ENCODE measurements at places on chromosomes 16 and 17.

DNA sequence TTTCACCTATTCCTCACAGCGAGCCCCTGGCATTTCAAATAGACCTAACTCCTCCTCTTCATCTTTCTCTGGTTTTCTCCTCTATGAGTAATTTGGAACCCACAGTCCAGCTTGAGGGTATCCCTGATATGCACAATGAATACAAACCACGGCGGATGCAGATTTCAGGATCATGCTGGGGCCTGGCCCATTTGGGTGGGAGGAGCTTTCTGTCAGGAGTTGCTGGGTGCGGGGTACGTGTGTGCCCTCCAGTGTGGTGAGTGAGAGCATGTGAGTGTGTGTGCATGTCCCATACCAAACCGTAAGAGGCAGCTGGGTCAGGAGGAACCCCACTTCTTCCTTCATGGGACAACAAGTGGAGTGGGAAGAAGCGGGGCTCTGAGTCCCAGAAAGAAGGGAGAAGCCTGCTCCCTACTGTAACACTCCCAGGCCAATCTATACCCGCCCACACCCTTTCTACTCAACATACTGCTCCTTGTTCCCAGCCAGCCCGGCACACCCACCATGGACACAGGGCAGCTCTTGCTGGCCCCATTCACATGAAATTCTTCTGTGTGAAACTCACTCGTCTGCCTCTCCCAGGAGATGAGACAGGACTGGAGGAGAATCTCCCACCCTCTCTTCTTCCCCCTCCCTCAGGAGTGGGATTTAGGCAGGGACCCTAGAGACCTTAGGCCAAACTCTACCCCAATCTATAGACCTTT, 18.4 kb downstream of the CNTNAP1 start:
- no peak for DNase-seq

DNA sequence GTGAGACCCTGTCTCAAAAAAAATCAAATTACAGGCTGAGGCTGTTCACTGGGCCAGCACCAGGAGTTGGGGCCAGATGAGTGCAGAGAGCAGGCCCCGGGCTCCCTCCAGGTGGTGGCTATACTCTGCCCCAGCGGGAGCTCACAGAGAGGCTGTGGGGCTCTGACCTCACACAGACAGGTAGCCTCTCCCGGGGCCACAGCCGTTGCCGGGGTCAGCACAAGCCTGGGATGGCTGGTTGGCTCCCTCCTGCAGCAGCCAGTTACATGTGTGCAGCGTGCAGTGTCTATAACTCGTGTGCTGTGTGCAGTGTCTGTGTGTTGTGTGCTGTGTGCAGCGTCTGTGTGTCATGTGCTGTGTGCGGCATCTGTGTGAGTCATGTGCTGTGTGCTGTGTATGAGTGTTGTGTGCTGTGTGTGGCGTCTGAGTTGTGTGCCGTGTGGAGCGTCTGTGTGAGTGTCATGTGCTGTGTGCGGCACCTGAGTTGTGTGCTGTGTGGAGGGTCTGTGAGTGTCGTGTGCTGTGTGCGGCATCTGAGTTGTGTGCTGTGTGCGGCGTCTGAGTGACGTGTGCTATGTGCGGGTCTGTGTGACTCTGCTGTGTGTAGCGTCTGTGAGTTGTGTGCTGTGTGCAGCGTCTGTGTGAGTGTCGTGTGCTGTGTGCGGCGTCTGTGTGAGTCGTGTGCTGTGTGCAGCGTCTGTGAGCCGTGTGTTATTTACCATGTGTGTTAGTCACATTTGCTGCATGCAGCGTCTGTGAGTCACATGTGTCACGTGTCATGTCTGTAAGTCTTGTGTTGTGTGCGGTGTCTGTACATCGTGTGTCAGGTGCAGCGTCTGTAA, 20.9 kb downstream of the MAPK8IP3 start:
- no peak for DNase-seq

- DNase-seq, result no peak
Measured at GRCh38 chr17:7961421-7961820, 29.4 kb downstream of the CNTROB start.

GRCh38 chr16:87201052-87201451, 116.1 kb downstream of the C16orf95 start:
- no peak for DNase-seq

DNA sequence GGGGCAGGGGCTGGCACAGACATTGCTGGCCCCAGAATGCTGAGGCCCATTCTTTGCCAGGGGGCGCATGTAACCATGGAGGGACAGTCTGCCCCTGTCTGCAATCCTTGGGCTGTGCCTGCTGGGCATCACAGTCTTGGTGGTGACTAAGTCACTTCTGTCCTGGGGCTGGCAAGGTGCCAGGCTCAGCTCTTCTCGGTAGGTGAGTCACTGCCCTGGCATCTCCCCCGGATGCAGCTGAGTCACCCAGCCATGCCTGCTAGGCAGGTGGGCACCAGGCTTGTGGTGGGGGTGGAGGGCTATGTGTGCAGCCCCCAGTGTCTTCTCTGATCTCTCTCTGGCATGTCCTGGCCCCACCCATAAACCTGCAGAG, 5.6 kb downstream of the RARA start:
- DNase-seq, result peak; percentile 81

DNA sequence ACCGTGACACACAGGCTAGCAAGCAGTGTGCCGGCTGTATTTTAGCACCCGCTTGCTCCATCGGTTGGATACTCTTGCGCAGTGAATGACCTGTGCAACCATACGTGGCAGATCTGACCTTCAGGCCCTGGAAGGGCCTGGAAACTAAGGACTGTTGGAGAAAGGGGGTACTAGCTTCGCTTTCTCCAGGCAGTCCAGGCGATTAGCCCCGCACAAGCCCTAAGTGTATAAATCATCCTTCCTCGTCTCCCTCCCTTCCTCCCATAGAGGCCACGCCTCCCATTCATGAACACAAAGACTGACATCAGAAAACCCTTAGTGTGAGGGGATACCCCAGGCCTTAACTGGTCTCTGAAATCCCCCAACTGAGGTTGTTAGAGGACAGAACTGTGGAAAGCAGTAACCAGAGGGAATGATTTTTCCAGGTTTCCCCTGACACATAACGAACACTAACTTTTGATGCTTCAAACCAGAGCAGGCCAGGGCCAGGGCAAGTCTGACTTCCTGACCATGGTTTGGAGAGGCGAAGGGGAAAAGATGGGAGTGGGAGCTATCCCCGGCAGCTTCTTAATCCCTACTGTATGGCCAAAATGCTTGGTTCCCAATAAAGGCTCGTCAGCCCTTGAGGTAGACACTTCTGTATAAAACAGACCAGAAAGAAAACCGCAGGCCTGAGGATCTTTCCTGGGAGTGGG, 1.4 kb upstream of the DYNLL2 start:
- DNase-seq, result no peak

DNA sequence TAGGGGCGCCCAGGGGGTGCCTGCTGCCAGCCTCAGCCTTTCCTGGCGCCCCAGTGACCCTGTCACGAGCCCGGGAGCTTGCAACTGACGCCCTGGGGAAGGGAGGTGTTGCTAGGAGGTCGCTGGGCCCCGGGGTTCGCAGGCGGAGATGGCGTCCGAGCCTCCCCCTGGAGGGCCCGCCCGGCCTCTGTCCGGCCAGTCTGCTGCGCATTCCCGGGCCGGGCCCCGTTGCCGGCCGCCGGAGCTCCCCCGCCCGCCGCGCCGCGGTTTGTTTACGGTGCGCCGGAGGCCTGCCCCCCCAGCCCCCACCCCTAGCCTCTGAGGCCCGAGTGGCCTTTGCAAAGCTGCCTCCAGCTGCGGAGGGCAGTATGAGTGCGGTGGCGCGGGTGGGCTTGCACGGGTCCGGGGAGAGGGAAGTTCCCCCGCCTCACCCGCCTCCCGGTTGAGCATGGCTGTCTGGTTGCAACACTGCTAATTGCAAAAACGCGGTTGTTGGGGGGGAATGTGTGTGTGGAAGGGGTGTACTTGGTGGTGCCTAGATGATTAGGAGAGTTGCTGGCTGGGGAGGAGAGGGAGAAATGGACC, 514 bp downstream of the THRA start:
- peak; percentile 32 for DNase-seq

GRCh38 chr16:57653936-57654335, 14.2 kb upstream of the ADGRG3 start:
- DNase-seq, result no peak

GRCh38 chr16:85524630-85525419, 88.3 kb upstream of the GSE1 start:
- DNase-seq, result no peak

- no peak for DNase-seq
Measured at GRCh38 chr17:7352910-7353635, 1.1 kb downstream of the KCTD11 start.

- DNase-seq, result peak; percentile 85
Measured at GRCh38 chr17:42517516-42517915, 18.5 kb upstream of the NAGLU start.

DNA sequence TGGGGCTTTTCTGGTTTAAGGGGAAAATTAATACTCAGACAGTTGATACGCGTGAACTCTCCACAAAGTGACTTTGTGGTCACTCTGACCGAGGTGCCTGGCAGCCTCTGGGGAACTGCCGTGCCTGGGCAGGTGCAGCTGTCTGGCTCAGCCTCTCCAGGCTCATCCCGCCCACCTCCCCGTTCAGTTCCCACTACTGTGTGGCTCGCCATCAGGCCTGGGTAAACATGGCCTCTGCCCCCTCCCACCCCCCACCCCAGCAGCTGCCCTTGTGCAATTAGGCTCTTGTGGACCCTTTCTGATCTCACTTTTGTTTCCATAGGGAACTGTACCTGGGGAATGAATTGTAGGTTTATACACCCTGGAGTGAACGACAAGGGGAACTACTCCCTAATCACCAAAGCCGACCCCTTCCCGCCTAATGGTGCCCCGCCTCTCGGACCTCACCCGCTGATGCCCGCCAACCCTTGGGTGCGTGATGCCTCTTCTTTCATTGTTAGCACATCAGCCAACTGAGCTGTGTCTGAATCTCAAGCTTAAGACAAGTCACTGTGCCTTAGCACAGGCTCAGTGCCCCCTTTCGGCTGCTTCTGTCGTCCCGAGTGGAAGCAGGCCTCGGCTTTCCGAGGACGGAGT, 27.8 kb downstream of the ZC3H18 start:
- DNase-seq, result no peak

- no peak for DNase-seq
Measured at GRCh38 chr16:85536073-85536410, 77.1 kb upstream of the GSE1 start.

GRCh38 chr17:62804822-62805221, 3.3 kb downstream of the MARCHF10 start:
- DNase-seq, result no peak

DNA sequence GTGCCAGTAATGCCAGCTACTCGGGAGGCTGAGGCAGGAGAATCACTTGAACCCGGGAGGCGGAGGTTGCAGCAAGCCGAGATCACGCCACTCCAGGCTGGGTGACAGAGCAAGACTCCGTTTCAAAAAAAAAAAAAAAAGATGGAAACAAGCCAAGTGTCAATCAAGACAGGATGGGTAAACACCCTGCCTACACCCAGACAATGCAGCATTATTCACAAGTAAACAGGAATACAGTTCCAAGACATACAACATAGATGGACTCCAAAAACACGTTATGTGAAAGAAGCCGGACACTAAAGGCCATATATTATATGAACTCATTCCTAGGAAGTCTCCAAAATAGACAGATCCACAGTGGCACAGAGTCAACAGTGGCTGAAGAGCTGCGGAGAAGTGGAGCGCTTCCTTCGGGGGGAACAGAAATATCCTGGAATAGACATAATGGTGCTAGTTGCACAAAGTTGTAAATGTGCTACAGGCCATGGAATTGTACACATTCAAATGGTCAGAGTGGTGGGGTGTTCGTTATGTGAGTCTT, 33.9 kb downstream of the ANKRD11 start:
- DNase-seq, result no peak

DNA sequence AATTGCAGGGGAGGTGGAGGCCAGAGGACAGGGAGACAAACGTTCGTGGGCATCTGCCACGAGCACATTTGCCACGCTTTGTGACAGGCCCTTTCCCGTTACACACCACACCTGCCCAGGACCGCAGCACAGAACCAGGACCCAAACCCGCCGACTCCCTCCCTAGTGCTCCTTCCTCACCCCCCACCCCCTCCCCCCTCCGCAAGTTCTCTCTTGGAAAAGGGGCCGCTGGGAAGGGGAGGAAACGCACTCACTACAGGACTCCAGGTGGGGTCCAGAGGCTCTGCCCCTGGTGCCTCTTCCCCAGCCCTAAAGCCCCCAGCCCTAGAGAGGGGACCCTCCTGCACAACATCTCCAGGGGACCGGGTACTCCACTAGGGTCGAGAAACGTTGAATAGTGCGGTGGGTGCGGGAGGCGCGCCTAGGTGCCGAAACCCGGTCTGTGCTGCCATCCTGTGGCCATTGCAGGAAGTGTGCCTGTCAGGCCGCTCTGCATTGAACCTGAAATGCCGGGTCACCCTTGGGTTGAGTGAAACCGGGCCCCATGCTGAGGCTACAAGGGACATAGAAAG, 21.9 kb upstream of the EIF1 start:
- DNase-seq, result peak; percentile 88

GRCh38 chr16:4678596-4678995, 14.8 kb upstream of the NUDT16L1 start:
- DNase-seq, result no peak

DNA sequence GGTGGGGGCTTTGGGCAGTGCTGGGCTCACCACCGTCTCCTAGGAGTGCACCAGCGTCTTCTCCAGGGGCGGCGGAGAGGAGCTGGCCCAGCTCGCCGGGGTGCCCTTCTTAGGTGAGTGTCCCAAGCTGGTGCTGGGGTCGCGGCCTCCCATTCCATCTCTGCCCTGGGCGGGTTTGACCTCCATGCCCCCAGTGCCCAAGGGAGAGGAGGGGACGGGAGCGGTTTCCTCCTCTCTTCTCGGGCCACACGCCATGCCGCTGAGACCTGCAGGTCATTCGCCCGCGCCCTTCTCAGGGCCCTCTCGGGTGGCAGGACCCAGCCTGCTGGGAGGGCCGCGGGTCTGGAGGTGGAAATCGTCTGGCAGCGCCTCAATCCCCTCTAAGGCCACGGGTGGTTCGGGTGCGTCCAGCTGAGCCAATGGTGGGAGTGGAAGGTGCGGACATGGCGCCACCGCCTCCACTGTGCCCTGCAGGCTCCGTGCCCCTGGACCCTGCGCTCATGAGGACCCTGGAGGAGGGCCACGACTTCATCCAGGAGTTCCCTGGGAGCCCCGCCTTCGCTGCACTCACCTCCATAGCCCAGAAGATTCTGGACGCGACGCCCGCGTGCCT, 5.3 kb downstream of the IGFALS start:
- DNase-seq, result no peak

DNA sequence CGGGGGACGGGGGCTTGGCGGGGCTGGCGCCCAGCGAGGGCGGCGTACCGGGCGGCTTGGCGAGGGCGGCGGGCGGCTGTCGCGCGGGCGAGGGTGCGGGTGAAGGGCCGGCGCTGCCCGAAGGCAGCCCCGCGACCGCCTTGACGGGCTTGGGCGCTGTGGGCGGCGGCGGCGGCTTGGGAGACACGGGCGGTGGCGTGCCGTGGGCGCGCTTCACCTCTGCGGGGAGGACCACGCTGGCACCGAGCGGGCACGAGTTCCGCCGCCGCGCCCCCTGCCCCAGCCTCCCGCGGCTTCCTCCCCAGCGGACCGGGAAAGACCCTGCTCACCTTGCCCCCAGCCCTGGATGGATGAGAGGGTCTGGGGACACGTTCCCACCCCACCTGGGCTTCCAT, 17.3 kb downstream of the CASKIN1 start:
- no peak for DNase-seq
